Small intestine (tissue), 16 donors: ENCODE measurements at places on chromosomes 1 and 21.

DNA sequence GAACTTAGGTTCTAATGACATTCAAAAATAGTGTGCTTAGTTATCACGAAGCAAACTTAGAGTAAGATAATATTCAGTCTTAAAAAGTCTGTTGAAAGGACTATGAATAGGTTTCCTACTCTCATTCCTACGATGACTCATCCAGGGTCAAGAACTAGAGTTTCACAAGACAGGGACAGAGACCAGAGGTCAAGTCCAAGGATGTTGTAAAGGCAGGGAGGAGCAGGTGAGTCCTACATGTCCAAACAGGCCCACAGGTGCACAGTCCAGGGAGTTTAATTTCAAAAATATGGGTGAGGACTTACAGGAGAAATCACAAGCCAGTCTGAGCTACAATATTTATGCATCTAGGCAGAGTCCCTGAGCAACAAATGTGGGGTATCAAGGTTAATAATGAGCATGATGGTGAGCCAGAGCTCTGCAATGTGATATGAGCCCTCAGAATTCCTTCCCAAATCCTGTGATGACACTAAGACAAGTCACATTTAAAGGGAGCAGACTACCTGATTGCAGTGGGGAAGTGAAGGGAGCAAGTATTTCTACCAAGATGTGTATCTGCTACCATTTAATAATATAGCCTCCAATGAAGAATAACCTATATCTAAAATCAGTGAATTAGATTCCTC is 100.0 kb upstream of the NRIP1 start:
- DNase-seq, result peak; percentile 94

GRCh38 chr1:201436393-201436792 is 14.9 kb upstream of the TNNI1 start:
- no peak for DNase-seq

- no peak for DNase-seq
These were observed 79.9 kb downstream of the TMEM53 start for GRCh38 chr1:44594353-44594752.

DNA sequence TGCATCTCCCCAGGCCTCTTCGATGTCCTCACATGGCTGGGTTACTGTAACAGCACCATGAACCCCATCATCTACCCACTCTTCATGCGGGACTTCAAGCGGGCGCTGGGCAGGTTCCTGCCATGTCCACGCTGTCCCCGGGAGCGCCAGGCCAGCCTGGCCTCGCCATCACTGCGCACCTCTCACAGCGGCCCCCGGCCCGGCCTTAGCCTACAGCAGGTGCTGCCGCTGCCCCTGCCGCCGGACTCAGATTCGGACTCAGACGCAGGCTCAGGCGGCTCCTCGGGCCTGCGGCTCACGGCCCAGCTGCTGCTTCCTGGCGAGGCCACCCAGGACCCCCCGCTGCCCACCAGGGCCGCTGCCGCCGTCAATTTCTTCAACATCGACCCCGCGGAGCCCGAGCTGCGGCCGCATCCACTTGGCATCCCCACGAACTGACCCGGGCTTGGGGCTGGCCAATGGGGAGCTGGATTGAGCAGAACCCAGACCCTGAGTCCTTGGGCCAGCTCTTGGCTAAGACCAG is 14.3 kb downstream of the HTR6 start:
- no peak for DNase-seq
